ENCODE measurements at places on chromosomes 11 and 22.
A peak's percentile ranks its signal among the peaks of the same experiment; 100 is the strongest.

- DNase-seq = no peak
Measured at GRCh38 chr11:83092488-83093384, 21.0 kb upstream of the RAB30 start.

GRCh38 chr11:60303661-60304060 is 23.2 kb downstream of the MS4A4A start:
- no peak for DNase-seq

DNA sequence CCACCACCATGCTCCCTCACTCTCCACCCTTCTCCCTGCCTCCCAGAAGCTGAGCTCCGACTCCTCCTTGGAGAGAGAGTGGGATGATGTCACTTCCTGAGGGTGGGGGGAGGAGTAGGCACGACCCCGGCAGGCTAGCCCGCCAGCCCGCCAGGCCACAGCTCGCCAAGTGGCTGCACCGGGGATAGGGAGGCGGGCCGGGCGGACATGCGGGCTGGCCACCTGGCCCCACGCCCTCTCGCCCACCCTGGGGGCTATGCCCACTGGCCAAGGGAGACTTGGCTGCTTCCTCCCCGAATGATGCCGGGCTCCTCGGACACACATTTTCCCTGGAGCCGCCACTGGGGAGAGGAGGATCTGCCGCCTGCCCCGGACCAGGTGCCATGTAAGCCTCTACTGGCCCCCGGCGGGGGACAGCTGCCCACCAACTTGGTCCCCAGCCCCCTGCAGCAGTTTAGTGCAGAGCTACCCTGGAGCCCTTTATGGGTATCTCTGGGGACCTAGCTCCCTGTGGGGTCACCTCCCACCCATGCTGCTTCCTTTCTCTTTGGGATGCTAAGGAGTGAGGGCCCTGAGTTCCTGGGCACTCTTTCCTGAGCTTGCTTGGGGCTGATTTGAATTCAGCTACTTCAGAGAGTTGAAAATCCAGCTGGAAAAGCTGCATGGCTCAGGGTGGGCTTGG is 33.7 kb upstream of the MYRF start:
- no peak for DNase-seq

DNA sequence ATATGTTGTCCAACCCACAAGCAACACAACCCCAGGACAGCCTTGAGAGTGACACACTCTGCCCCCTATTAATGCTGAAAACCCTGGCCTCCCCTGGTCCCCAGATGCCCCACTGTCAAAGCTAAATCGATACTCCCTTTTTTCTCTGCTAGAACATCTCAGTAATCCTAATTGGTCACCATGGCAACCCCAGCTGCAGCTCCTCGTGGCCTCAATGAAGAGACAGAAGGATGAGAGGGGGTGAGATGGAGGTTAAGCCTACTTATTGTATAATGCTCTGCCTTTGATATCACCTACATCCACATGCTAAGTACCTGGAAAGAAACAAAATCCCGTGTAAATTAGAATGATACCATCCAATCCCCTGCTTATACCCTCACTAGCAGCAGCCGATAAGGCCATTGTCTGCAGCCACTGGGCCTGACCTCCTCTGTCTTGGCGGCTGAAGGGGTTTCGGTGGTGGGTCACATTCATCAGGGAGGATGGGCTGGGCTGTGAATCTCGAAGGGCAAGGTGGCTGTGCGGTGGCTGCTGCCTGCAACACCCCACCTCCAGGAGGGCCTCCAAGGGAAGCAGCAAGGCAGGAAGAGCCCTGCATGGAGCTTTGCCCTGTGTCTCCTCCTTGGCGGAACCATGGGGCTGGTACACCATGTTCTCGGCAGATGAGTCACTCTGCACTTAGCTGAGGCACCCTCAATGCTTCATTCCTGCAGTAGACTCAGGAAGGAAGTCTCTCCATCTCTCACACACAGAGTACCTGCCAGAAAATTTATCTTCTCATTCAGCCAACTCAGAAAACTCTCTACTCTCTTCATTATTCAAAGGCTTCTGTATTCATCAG is 399.5 kb downstream of the BUD13 start:
- no peak for DNase-seq

DNA sequence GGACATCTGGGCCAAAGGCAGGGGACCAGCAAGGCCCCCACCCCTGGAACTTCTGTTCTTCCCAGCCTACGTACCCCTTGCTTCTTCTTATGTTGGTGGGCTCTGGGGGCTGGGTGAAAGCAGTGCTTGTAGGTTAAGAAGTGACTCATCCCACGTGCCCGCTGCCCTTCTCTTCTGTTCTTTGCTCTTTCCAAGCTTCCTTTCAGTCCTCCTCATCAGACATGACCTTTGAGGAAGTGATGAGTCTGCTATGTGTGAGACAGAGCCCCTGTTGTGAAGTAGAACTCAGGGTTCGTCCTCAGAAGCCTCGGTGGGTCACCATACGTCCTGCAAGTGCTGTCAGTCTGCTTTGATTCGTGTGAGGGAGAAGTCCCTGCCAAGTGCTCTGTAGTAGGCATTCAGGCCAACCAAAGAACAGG is 12.7 kb downstream of the MED15 start:
- DNase-seq = no peak

GRCh38 chr11:122150216-122151124 is 34.5 kb upstream of the BLID start:
- DNase-seq = no peak

GRCh38 chr11:83326326-83326725 is 40.2 kb upstream of the CCDC90B start:
- DNase-seq = no peak

- DNase-seq = no peak
Measured at GRCh38 chr11:88348870-88349269, 11.3 kb upstream of the CTSC start.

- peak; percentile 60 for DNase-seq
Measured at GRCh38 chr11:64025205-64025604, 10.5 kb upstream of the FLRT1 start.

GRCh38 chr22:27591060-27591459 is 210.5 kb downstream of the MN1 start:
- DNase-seq = no peak

DNA sequence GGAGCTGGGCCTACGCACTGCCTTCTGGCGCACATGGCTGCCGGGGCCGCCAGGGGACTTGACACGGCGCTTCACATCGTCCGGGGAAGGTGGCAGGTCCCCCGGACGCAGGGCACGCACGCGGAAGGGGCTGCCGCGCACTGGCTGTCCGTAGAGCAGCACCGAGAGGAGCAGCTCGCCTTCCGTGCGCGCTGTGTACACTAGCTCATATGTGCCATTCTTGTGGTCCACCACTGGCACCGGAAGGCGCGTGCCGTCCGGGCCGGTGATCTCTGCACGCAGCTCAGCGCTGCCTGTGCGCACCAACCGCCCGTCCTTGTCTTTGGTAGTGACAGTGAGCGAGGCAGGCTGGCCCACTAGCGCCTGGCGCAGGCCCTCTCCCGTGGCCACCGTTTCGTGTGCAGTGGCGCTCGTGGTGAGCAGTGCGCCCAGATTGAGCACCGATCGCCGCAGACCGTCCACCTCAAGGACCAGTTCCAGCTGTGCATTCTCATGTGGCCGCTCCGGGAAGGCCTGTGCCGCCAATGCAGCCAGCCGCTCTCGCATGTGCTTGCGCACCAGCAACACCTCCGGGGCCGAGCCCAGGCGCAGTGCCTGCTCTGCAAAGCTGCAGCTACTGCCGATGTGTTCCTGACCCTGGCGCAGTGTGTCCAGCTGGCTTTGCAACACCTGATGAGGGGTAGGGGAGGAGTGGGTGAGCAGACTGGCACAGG is 15.7 kb upstream of the HPX start:
- DNase-seq = no peak

DNA sequence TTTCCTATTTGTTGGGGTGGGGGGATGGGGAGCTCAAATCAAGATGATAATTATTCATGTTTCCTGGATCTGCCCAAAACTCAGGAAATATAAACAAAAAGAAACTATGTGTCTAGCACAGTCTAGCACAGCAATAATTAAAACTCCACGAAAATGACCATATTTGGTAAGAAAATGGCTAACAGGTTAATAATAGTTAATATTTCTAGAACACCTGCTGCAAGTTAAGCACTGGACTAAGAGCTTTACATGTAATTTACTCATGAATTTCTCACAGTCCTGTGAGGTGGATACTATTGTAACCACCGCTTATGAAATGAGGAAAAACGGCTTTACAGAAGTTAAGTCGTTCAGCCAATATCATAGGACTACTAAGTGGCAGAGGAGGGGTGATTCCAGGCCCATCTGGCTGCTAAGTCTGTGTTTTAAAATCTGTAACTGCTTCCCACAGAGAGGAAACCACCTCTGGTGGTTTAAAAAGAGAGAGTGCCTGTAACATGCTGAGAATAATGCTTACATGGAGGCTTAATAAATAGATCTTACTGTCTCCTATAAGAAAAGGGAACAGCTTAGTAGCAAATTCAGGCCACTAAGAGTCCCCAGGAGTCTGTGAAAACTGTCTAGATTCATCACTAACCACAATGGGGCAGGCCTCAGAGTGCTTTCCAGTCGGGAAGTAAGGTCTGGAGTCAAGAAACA is 11.0 kb upstream of the AMOTL1 start:
- no peak for DNase-seq

DNA sequence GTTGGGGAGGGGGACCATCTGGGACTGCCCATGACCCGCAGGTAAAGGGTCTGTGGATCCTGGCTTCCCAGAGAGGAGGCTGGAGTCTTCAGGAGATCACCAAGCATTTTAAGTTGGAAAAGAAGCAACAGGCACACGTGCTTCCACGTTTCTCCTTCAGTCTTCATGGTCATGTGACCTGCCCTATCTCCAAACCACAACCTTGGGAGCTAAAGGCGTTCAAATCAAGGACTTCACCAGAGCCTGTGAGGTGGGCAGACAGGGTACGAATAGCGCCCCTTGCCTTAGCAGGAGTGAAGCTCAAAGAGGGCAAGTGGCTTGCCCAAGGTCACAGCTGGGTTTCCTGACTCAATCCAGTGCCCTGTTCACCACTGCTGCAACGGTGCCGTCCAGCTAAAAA is 6.7 kb downstream of the TMEM184B start:
- DNase-seq = no peak

- DNase-seq = no peak
Measured at GRCh38 chr11:35127619-35128018, 11.4 kb upstream of the CD44 start.

- no peak for DNase-seq
Measured at GRCh38 chr11:8531982-8532381, 62.0 kb downstream of the STK33 start.

GRCh38 chr22:47210686-47211085 is 448.2 kb downstream of the TBC1D22A start:
- DNase-seq = no peak

DNA sequence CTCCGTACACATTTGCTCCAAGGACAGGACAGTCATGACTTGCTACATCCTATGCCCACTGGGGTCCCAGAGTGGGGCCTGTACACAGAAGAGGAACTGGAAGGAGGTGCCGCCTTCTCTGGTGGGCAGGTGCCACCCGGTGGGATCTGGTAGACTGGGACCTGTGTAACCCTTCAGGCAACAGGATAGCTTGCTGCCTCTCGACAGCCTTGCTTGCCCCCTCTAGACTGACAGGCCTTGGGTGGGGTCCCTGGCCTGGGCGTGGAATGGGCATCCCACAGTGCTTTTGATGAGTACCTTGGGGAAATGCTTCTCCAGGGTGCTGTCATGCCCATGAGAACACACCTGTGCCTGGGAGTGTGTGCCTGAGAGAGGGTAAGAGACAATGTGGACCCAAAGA is 15.8 kb downstream of the SHANK3 start:
- no peak for DNase-seq

DNA sequence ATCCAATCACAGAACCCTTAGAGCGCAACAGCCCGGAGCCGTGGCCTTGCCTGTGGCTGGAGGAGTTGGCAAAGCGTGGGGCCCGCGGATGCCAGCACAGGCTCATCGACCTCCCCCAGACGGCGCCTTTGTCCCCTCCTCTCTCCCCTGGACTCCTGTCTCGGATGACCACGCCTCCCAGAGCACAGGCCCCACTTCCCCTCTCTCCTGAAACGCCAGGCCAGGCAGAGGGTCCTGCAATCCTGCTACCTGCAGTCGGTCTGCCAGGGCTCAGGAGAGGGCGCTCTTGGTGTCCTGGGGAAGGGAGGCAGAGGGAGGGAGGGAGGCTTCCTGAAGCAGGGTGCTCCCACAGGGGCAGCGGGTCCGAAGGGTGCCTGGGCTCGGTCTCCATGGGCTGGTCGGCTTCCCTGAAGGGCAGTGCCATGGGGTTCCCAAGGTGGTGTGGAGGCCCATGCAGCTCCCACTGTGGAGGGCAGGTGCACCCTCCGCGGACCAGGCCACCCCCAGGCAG is 16.6 kb upstream of the TTLL12 start:
- DNase-seq = no peak

GRCh38 chr11:132286106-132286505 is 915.7 kb downstream of the NTM start:
- no peak for DNase-seq

GRCh38 chr22:41722496-41722895 is 23.2 kb downstream of the MEI1 start:
- DNase-seq = no peak

- DNase-seq = no peak
Measured at GRCh38 chr11:119340335-119341221, at the start of gene C1QTNF5. Gene C1QTNF5, minus strand, starts transcription at chr11:119340883. Its CDS starts 486 bp downstream, at chr11:119340397.

Data from iPS DF 19.7 (cell line).